ENCODE measurements at places on chromosomes 4 and X.
A peak's percentile ranks its signal among the peaks of the same experiment; 100 is the strongest.

DNA sequence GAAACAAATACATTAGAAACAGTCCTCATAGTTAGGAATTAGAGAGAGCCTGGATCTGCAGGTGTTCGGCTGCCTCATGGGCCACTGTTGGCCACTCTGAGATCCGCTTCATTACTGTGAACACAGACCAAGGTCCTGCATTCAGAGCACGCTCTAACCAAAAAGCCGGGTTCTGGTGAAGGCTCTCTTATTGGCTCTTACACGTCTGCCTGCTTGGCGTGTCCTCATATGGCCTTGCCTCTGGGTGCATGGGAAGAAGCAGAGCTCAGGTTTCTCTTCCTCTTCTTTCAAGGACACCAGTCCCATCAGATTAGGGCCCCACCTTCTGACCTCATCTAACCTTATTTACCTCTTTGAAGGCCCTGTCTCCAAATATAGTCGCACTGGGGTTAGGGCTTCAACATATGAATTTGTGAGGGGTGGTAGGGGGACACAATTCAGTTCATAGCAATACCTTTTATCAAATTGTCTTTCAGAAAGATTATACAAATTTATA lies 37.1 kb upstream of the ELF2 start:
- DNase-seq = no peak

- DNase-seq = peak; percentile 14
Measured at GRCh38 chrX:102154900-102155805, 624 bp downstream of the BEX5 start.

- no peak for DNase-seq
Measured at GRCh38 chr4:8267077-8267476, 2.5 kb upstream of the HTRA3 start.

GRCh38 chr4:7425124-7425523 lies 9.6 kb downstream of the PSAPL1 start:
- DNase-seq = no peak

GRCh38 chr4:86630629-86631028 lies 36.5 kb downstream of the PTPN13 start:
- DNase-seq = no peak

- no peak for DNase-seq
Measured at GRCh38 chr4:122783301-122784215, 43.1 kb upstream of the FGF2 start.

- no peak for DNase-seq
Measured at GRCh38 chr4:75525910-75526309, 11.6 kb downstream of the THAP6 start.

GRCh38 chr4:8171984-8172924 lies 13.6 kb upstream of the ABLIM2 start:
- no peak for DNase-seq

DNA sequence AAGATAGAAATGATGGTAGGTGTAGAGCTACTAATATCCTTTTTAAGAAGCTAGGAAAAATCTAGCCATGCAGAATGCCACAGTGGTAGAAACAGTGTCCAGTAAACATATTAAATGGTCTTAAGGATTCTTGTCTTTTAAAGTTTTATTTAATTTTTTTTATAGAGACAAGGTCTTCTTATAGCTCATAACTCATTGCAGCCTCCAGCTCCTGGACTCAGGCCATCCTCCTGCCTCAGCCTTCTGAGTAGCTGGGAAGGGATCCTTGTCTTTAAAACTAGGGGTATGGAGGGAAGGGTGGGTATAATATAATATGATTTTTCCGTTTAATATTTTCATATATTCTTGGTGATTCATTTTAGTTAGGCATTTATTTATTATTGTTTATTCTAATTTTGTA lies 3.8 kb downstream of the TMEM165 start:
- DNase-seq = no peak

GRCh38 chr4:71261633-71262121 lies 77.1 kb upstream of the SLC4A4 start:
- no peak for DNase-seq

DNA sequence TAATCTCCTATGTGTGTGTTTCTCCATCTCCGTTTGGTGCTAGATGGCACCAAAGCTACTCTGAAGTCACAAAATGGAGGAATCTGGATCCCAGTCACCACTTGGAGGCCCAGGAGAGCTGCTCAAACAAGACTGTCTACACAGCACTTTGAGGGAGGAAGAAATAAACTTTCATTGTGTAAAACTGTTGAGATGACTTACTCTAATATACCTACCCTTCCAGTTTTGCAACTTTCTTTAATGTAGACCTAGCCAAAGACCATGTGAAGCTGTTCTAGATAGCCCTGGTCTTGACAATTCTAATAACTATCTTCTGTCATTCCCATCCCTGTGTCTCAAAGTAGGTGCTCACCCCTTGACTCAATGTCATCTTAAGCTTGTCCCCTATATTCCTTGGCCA lies 52.8 kb upstream of the TAB3 start:
- DNase-seq = no peak

DNA sequence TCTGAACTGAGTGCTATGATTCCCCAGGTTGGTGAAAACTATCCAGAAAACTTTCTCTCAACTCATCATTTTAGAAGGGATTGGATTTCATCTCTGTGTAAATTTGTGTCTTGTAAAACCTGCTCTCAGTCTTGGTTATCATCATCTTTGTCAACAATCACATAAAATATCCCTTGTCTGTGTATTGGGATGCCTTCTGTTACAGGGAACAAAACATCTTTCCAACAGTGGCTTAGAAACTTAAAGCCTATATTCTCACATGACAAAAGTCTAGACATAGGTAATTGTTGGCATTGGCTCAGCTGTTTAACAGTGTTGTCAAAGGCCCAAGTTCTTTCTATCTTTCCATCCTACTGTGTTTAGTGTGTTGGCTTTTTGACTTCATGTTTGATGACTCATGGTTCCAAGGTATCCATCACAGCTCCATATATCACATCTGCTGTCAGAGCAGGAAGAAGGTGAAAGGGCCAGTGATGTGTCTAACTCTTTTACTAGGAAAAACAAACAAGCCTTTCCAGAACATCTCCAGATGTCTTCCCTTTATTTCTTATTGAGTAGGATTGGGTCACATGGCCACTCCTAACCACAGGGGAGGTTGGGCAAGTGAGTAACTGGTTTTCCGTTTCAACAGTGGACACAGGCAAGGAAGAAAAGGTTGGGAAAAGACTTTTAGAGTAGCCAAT lies 65.0 kb downstream of the PHEX start:
- DNase-seq = no peak

DNA sequence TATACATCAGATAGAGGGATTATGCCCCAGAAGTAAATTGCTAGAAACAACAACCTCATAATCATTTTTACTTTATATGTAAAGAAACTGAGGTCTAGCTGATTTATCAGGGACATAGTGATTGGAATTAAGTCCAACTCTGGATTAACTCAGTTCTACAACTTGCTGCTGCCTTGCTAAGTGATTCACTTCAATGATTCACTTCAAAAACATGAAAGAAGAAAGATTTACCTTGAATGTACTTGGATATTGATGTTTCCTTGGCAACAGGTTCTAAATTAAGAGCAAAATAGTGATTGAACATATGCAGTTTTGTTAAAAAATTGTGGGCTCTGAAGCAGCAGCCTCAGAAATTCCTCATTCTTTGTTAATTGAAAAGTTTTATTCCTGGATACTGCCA lies 99.8 kb upstream of the H2AZ1 start:
- no peak for DNase-seq

DNA sequence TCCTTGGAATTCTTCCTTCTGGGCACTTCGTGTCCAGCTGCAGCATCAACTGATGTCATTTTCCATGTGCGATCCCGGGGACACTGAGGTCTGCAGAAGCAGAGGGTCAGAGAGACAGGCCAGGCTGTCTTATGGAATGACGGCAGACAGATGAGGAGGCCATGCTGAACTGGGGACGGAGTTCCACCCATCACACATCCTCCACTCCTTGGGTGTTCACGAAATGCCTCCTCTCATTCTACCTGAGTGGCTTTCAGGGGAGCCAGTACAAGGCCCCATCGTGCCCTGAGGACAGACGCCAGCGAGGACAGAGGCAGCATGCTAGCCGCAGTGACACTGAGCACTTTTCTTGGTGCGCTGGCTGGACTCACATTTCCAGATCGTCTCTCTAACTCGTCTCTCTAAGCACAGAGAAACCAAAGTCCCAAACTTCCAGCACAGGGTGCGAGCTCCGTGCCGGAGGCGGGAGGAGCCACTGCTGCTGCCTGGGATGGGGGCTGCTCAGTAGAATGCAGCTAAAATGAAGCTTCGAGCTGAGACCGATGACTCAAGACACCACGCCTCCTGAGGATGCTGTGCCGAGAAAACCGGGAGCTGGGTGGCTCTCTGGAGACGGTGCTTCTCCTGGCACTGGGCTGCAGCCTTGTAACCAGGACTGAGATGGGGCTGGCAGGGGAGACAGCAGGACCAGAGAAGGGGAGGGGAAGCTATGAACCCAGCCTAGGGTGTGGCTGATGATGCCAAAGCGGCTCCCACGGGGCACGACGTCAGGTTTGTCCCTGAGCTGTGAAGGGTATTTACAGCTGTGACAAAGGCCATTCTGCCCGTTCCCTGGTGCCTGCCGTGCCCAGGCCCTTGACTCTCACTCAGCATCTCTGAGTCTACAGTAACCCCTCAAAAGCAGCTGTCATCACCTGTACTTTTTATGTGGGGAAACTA lies 8.2 kb downstream of the ABLIM2 start:
- no peak for DNase-seq

DNA sequence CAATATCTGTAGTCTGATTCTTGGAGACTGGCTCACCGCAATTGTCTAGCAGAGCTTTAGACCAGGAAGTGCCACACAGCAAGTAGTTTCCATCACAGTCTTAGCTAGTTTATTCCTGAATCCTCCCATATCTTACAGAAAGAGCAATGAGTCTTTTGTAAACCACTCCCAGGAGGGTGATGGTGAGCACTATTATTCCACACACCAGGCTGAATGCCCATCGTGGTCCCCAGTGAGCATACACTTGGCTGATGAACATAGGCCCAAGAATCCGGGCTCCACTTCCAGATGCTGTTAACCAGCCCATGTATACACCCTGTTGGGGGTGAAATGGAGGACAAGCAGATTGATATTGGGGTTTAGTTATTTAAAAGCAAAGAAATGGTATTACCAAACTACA lies 39.8 kb downstream of the PLK4 start:
- no peak for DNase-seq

DNA sequence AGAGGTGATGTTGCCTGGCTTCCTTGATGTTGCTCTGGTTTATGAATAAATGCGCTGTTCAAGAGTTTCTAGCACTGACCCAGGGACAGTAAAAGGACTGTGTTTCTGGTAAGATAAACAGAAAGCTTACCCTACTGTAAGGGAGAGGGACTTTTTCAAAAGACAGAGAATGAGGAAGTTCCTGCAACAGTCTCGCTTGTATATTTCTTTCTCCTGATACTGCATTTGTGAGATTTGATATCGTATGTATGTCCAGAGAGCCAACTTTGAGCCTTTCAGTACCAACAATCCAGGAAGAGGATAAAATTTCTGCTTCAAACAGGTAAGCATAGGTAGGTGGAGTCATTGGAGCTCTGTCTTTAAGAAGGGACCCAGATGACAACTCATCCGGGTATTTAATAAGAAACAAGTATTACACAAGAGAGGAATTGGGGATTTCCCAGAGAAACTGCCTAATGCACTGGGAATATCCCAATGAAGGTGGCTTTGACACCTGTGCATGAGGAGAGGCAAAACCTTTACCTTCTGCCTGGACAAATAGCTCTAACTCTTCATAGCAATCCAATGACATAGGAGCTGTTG lies 773 bp downstream of the DAPP1 start:
- no peak for DNase-seq

GRCh38 chr4:148069086-148069894 lies 337.4 kb downstream of the ARHGAP10 start:
- no peak for DNase-seq

- DNase-seq = no peak
Measured at GRCh38 chrX:55710701-55711100, 6.8 kb upstream of the RRAGB start.

- DNase-seq = no peak
Measured at GRCh38 chrX:55127692-55128091, 38.9 kb downstream of the PAGE2 start.

- no peak for DNase-seq
Measured at GRCh38 chr4:73998040-73999011, at the start of gene CXCL5. CXCL5 (minus strand) TSS chr4:73998677; CDS start chr4:73998581, 96 bp downstream.

DNA sequence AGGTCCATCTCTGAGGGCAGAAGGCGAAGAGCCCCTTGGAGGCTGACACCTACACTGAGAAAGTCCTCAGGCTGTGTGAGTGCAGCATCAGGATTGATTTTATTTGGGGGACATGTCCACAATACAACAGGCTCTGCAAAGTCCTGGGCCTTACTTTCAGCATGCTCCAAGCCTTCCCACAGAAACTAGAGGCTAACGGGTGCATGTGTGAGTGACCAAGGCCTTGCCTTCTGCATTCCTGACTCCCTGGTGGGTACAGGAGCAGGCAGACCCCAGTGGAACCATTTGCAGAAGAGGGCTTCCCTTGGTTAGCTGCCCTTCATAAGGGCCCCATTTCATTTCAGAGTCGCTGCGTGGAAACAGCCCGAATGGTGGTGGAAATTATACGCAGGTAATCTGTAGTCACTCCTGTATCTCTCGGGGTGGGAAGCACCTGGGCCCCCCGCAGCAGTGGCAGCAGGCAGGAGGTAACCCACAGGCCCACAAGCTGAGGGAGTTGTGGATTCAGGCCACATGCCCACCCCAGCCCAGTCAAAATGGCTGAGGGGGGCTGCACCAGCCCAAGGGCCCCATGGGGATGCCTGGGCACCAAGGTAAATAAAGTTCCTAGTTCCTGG lies 37.7 kb downstream of the NSG1 start:
- no peak for DNase-seq

- no peak for DNase-seq
Measured at GRCh38 chrX:16484338-16484737, 165.6 kb upstream of the S100G start.

Measured in cerebellum (tissue), 4 donors.